ENCODE measurements at places on chromosomes 11 and 22. TPM values are rescaled to one million over a fixed set of nuclear protein-coding genes. Genes with fewer than 3 reads are reported as not detected.

The GCAT gene
- 9.2 TPM for polyA plus RNA-seq

GRCh38 chr11:76047231-76047630 is 159.1 kb downstream of the WNT11 start:
- H3K4me1 ChIP-seq: no peaks in the 10 kb centered on the region
- H3K4me3 ChIP-seq: no peak overlapping the region
- no peaks in the 10 kb centered on the region for H3K27me3 ChIP-seq
- no peaks in the 10 kb centered on the region for H3K36me3 ChIP-seq

DNA sequence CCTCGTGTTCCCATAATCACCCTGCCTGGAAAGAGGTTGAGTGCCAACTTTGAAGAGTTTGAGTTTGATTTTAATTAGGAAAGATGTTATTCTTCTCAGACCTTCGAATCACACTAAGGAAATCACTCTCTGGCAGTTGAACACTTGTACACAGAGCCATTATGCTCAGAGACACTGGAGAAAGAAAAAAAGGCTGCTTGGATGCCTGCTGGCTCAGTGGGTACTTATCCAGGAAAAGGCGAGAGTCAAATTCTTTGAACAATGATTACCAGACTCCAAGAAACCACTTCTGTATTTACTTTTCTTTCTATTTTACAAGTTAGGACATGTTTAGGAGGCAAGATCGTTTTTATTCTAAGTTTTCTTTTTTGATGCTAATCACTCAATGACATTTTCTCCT is 438.5 kb upstream of the FAT3 start:
- no peaks in the 10 kb centered on the region for H3K36me3 ChIP-seq
- no peaks in the 10 kb centered on the region for H3K4me1 ChIP-seq
- no peaks in the 10 kb centered on the region for H3K27me3 ChIP-seq
- H3K4me3 ChIP-seq: no peak overlapping the region
- no peak for DNase-seq

GRCh38 chr22:18973264-18974031 is 37.4 kb upstream of the PRODH start:
- no peak overlapping the region for H3K27ac ChIP-seq
- no peak overlapping the region for H3K4me3 ChIP-seq
- H3K36me3 ChIP-seq: no peaks in the 10 kb centered on the region
- H3K27me3 ChIP-seq: peaks cover 16% of the 10 kb centered on the region
- DNase-seq: no peak
- H3K4me1 ChIP-seq: no peaks in the 10 kb centered on the region

- DNase-seq: peak; percentile 89
- peak overlapping the region; percentile 51 for H3K4me3 ChIP-seq
- peak overlapping the region; percentile 95 for H3K27ac ChIP-seq
- H3K36me3 ChIP-seq: no peaks in the 10 kb centered on the region
- no peaks in the 10 kb centered on the region for H3K27me3 ChIP-seq
Observed at GRCh38 chr11:120188811-120189455, 21.9 kb upstream of the OAF start.
